ENCODE measurements at places on chromosomes 4 and X. TPM values are rescaled to one million over a fixed set of nuclear protein-coding genes. Genes with fewer than 3 reads are reported as not detected.

Gene MAPK10
- not detected for total RNA-seq

- DNase-seq = no peak
These were observed 57.5 kb downstream of the DCX start for GRCh38 chrX:111354496-111354895.

GRCh38 chr4:68401231-68401630 is 46.0 kb upstream of the TMPRSS11E start:
- no peak for DNase-seq

- DNase-seq = no peak
These were observed 65.7 kb upstream of the BEND2 start for GRCh38 chrX:18286322-18286831.

Gene NIPAL1
- 2.0 TPM for total RNA-seq

Data from natural killer cell treated with Interleukin-12 subunit alpha and Interleukin-12 subunit beta and Interleukin-15 and Interleukin-18, amount 100 ng/mL, for 72 hours (primary cell).